ENCODE measurements at places on chromosomes 7 and 10.

DNA sequence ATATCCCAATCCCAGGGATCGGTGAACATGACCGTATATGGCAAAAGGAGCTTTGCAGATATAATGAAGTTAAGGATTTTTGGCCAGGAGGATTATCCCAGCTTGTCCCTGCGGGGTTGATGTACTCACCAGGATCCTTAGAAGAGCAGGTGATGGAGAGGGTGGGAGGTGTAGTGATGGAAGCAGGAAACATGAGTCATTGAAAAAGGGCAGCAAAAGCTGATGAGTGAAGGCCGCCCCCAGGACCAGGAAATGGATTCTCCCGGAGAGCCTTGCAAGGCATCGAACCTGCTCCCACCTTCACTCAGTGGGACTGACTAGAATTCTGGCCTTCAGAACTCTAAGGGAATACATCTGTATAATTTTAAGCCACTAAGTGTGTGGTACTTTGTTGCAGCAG, 5.2 kb upstream of the NUPR2 start:
- no peak for DNase-seq

- DNase-seq: no peak
Measured at GRCh38 chr10:110278562-110279406, 25.9 kb downstream of the SMNDC1 start.

GRCh38 chr10:71722849-71723248, 3.3 kb upstream of the C10orf105 start:
- DNase-seq: no peak

- no peak for DNase-seq
Measured at GRCh38 chr10:64011912-64012714, 490.9 kb downstream of the REEP3 start.

DNA sequence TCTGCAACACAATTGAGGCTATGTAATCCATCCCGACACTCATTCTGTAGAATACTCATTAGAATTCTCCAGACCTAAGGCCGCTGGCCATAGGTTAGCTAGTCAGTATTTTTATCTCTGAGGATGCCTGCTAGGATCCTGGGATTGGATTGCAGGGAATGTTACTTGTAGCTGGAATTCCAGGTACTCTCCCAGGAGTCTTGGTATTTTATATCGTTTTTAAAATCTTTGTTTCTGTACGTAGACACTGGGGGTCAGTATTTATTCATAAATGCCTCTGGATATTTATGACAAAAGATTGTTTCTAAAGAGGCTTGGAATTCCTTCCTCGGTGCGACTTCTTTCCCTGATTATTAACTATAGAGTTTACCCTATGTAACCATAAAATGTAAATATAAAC, 40.1 kb downstream of the BPGM start:
- DNase-seq: no peak

GRCh38 chr7:94183289-94183749, 179.2 kb upstream of the BET1 start:
- DNase-seq: no peak

GRCh38 chr10:123241391-123242141, 87.4 kb downstream of the BUB3 start:
- no peak for DNase-seq

DNA sequence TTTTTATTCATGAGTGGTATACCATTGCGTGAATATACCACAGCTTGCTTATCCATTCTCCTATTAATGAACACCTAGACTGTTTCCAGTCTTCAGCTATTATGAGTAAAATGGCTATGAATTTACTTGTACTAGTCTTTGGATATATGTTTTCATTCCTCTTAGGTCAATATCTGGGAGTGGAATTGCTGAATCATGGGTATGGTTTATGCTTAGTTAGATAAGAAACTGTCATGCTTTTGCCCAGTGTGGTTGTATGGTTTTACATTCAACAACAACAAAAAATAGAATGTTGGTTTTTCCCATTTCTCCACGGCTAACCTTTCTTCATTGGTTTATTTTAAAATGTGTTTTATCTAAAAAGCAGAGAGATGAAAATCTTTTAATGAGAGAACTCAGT, 308.3 kb downstream of the PHF14 start:
- DNase-seq: no peak

DNA sequence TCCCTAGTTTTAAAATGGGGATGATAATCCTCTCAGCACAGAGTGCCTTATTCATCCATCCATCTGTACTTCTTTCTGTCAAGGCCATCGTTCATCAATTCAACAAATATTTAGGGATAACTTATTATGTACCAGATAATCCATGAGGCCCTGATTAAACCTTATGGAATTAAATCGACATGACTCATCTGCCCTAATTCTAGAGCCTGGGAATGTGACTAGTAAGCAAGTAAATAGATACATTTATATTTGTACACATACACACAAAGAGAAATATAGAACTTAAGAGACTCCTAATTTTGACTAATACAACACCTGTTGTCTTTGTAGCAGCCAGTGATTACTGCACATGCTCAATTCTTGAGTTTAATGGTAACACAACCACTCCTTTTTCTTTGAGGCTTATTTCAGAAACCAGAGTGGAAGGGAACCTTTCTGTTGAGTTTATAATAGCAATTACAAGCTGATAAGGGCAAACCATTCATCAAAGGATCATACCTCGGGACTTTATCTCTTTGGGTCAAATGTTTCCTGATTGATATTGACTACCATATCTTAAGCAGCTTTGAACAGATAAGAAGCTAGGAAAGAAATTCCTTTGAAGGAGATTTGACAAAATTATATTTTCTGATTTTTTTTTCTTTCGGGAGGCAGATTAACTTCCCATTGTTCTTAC, 122.7 kb downstream of the ARID5B start:
- DNase-seq: no peak
